Frontal cortex (tissue), 4 donors: ENCODE measurements at places on chromosomes 2 and 18. TPM values are rescaled to one million over a fixed set of nuclear protein-coding genes. Genes with fewer than 3 reads are reported as not detected.

Gene LYPD1
- total RNA-seq = 24.5 TPM

Gene OSR1
- total RNA-seq = 3.7 TPM

Gene ALMS1
- 61.1 TPM for total RNA-seq

Gene DLGAP1
- 57.1 TPM for total RNA-seq

Gene STAT4
- 5.3 TPM for total RNA-seq

Gene PLGLB1
- 9.4 TPM for total RNA-seq

Gene CHRNA1
- not detected for total RNA-seq

Gene ALKAL2
- 2.0 TPM for total RNA-seq

Gene CAPN14
- total RNA-seq = 0.82 TPM

Gene RIT2
- total RNA-seq = 29.3 TPM

Gene TWIST2
- not detected for total RNA-seq

Gene MOGAT1
- not detected for total RNA-seq

Gene MBP
- 7.7 TPM for total RNA-seq

Gene NABP1
- total RNA-seq = 3.3 TPM

Gene SNTG2
- total RNA-seq = 4.5 TPM
